Breast epithelium (tissue), 4 donors: ENCODE measurements at places on chromosomes 16 and 17. TPM values are rescaled to one million over a fixed set of nuclear protein-coding genes. Genes with fewer than 3 reads are reported as not detected.

DNA sequence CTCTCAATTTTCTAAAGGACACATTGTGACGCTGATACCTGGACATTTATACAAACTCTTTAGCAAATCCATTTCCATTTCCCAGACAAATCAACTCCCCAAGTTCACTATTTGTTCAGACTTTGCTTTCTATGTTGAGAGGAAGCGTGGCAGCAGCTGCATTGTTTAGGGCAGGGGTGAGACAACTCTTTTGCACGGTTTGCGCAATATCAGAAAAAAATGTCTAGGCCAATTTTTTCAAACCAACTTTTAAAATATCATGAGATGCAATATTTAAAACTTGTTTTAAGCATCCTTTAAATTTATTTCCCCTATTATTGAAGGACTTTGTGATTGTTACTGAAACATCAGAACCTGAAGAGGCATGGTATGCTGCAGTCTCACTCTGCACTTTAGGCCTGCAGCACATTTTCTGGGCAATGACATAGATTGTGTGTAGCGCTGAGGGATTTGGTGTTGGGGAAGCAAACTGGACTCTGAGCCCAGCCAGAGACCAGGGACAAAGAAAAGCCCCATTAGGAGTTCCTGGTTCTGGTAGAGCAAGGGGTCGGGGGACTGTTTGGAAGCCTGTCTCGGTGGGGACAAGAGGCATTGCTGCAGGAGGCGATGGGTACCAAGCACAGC is 6.4 kb upstream of the CCDC182 start:
- no peak for DNase-seq
- H3K4me1 ChIP-seq: no peaks in the 10 kb centered on the region
- no peaks in the 10 kb centered on the region for H3K36me3 ChIP-seq
- no peak overlapping the region for H3K4me3 ChIP-seq
- no peaks in the 10 kb centered on the region for H3K27me3 ChIP-seq
- H3K27ac ChIP-seq: no peak overlapping the region

DNA sequence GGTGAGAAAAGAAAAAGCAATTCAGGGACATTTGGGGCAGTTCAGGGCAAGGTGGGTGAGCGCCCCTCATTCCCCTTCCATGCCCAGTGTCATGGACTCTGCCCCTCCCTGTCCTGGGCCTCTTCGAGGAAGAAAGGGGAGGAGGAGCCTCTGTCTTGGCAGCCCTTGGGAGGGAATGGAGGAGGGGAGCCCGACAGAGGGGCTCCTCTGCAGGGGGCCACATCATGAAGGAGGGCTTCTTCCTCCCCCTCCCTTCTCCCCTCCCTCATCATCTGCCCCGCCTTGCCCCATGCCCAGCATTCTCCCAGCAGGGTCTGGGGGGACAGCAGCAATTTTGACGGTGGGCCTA is 33.2 kb upstream of the TAC4 start:
- no peak for DNase-seq
- H3K27me3 ChIP-seq: no peaks in the 10 kb centered on the region
- no peak overlapping the region for H3K27ac ChIP-seq
- no peaks in the 10 kb centered on the region for H3K4me1 ChIP-seq

GRCh38 chr17:65886315-65887245 is 305.4 kb downstream of the CEP112 start:
- no peaks in the 10 kb centered on the region for H3K36me3 ChIP-seq
- H3K27me3 ChIP-seq: no peaks in the 10 kb centered on the region
- no peak overlapping the region for H3K27ac ChIP-seq
- H3K4me1 ChIP-seq: no peaks in the 10 kb centered on the region

GRCh38 chr17:57943140-57943539 is 12.1 kb downstream of the CUEDC1 start:
- H3K27me3 ChIP-seq: no peaks in the 10 kb centered on the region
- no peaks in the 10 kb centered on the region for H3K36me3 ChIP-seq
- DNase-seq: no peak
- H3K4me3 ChIP-seq: no peak overlapping the region

DNA sequence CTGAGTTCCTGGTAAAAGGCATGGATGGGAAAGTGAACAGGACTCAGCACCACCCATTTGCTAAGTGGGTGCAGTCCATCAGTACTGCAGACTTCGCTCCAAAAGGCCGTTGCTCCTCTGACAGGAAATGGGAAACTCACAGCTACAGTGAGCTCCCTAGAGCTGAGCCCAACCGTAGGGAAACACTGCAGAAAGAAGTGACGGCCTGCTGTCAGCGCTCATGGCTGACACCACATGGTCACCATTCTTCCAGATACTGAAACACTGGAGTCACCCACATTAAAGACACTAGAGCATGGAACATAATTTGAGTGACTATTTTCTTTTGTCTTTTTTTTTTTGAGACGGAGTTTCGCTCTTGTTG is 31.9 kb downstream of the UBE2O start:
- no peaks in the 10 kb centered on the region for H3K36me3 ChIP-seq
- no peaks in the 10 kb centered on the region for H3K27me3 ChIP-seq
- DNase-seq: no peak
- no peaks in the 10 kb centered on the region for H3K4me1 ChIP-seq

GRCh38 chr17:17028059-17028877 is 14.0 kb upstream of the MPRIP start:
- H3K36me3 ChIP-seq: no peaks in the 10 kb centered on the region
- H3K27ac ChIP-seq: peak overlapping the region; percentile 27
- peaks cover 14% of the 10 kb centered on the region for H3K4me1 ChIP-seq
- DNase-seq: peak; percentile 92
- no peaks in the 10 kb centered on the region for H3K27me3 ChIP-seq

DNA sequence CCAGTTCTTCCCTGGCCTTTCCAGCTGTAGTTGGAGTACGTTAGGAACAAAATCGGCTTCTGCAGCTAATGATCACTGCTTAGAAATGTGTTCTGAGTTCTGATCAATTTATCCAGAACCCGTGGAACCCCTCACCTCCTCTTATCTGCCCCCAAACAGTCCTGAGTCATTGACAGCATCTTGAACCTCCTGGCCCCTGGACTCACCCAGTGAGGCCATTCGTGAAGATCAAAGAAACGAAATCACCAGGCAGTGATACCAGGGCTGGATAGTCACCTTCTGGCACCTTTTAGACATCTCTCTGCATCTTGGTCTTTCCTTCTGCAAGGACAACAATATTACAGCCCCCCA is 17.0 kb upstream of the EXOC7 start:
- no peak overlapping the region for H3K4me3 ChIP-seq
- peaks cover 6% of the 10 kb centered on the region for H3K4me1 ChIP-seq
- no peaks in the 10 kb centered on the region for H3K36me3 ChIP-seq

DNA sequence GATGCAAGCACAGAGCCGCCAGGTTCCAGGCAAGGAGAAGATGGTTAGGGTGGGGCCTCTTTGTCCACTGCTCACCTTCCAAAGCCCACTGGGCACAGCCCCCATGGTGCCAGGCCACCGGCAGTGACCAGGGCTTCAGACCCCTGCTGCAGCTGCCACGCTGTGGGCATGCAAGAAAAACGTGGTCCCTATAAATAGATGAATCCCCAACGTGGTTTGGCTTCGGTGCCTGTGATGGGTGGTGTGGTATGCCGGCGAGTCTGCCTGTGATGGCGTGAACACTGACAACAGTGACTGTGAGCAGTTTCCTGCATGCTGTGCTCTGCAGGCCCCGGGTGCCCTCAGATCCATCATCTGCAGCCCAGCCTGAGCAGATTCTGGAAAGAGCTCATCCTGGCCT is 36.6 kb downstream of the RAB11FIP4 start:
- DNase-seq: no peak
- H3K27me3 ChIP-seq: peaks cover 12% of the 10 kb centered on the region
- no peaks in the 10 kb centered on the region for H3K36me3 ChIP-seq
- H3K4me3 ChIP-seq: no peak overlapping the region
- no peak overlapping the region for H3K27ac ChIP-seq

- peaks cover 6% of the 10 kb centered on the region for H3K27me3 ChIP-seq
- H3K4me1 ChIP-seq: no peaks in the 10 kb centered on the region
- no peak for DNase-seq
- H3K4me3 ChIP-seq: no peak overlapping the region
Observed at GRCh38 chr17:79740413-79740812, 9.7 kb downstream of the ENPP7 start.

GRCh38 chr16:51648526-51648925 is 497.5 kb upstream of the SALL1 start:
- no peak for DNase-seq
- no peaks in the 10 kb centered on the region for H3K4me1 ChIP-seq
- H3K36me3 ChIP-seq: no peaks in the 10 kb centered on the region
- H3K27ac ChIP-seq: no peak overlapping the region
- no peak overlapping the region for H3K4me3 ChIP-seq
- no peaks in the 10 kb centered on the region for H3K27me3 ChIP-seq

DNA sequence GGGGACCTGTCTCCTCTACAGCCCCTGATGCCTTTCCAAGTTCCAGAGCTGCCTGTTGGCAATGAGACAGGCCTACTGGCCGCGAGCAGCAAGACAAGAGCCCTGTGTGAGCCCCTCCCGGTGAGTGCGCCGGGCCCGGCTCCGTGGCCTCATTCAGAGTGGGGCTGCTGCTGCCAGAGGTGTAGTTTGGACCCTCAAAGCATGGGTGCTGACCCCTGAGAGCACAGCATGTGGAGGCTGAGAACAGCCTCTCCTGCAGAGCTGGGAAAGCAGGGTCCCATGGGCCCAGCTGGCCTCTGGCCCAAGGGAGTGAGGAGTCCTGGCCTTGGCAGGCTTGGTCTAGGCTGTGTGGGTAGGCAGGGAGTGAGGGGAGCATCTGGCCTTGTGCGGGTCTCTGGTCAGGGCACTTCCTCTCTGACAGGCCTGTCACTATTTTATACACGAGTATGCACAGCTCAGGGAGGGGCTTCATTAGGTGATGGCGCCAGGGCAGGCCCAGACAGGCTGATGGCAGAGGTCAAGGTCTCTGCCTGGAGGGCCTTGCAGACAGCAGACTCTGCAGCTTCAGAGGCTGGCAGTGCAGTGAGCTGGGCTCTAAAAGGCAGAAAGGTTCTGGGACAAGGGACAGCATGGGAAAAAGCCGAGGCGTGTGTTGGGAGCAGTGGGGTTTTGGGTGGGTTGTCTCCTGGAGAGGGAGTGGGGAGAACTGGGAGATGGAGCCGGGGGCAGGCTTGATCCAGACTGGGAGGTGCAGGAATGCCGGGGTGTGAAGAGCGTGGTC is 43.4 kb downstream of the ADCY7 start:
- H3K4me1 ChIP-seq: no peaks in the 10 kb centered on the region
- H3K4me3 ChIP-seq: no peak overlapping the region
- H3K27ac ChIP-seq: no peak overlapping the region
- DNase-seq: no peak
- H3K27me3 ChIP-seq: no peaks in the 10 kb centered on the region

GRCh38 chr16:12155235-12155634 is 178.7 kb downstream of the SNX29 start:
- no peak for DNase-seq
- no peaks in the 10 kb centered on the region for H3K4me1 ChIP-seq
- no peaks in the 10 kb centered on the region for H3K36me3 ChIP-seq
- no peak overlapping the region for H3K4me3 ChIP-seq
- H3K27ac ChIP-seq: no peak overlapping the region

GRCh38 chr17:79949656-79950209 is 85.9 kb downstream of the TBC1D16 start:
- H3K4me3 ChIP-seq: no peak overlapping the region
- no peaks in the 10 kb centered on the region for H3K4me1 ChIP-seq
- peak; percentile 20 for DNase-seq
- no peak overlapping the region for H3K27ac ChIP-seq
- no peaks in the 10 kb centered on the region for H3K36me3 ChIP-seq

- H3K36me3 ChIP-seq: no peaks in the 10 kb centered on the region
- no peak overlapping the region for H3K4me3 ChIP-seq
- DNase-seq: no peak
- H3K4me1 ChIP-seq: no peaks in the 10 kb centered on the region
- no peak overlapping the region for H3K27ac ChIP-seq
Observed at GRCh38 chr17:7068268-7068667, 11.8 kb downstream of the CLEC10A start.

GRCh38 chr16:84931506-84931905 is 79.8 kb downstream of the ZDHHC7 start:
- H3K4me3 ChIP-seq: no peak overlapping the region
- no peak overlapping the region for H3K27ac ChIP-seq
- no peaks in the 10 kb centered on the region for H3K27me3 ChIP-seq
- no peaks in the 10 kb centered on the region for H3K4me1 ChIP-seq
- DNase-seq: no peak
- no peaks in the 10 kb centered on the region for H3K36me3 ChIP-seq

- no peak overlapping the region for H3K27ac ChIP-seq
- H3K4me3 ChIP-seq: no peak overlapping the region
- no peaks in the 10 kb centered on the region for H3K36me3 ChIP-seq
- peaks cover 10% of the 10 kb centered on the region for H3K4me1 ChIP-seq
Observed at GRCh38 chr16:11980136-11980844, 3.8 kb downstream of the SNX29 start.

The HAS3 gene
- total RNA-seq: 2.5 TPM

The CACNA1G gene
- total RNA-seq: 2.6 TPM

The DNAJA3 gene
- 45.9 TPM for total RNA-seq

The ESRP2 gene
- total RNA-seq: 58.0 TPM

The KRTAP4-16 gene
- not detected for total RNA-seq

The B4GALNT2 gene
- total RNA-seq: 0.15 TPM

The NEUROD2 gene
- total RNA-seq: not detected
